GM12891 (cell line): ENCODE measurements at places on chromosomes 3 and 15.

GRCh38 chr15:38885471-38885952 is 320.9 kb upstream of the RASGRP1 start:
- no peak for DNase-seq

GRCh38 chr15:75167588-75168350 is 33.9 kb upstream of the C15orf39 start:
- no peak for DNase-seq

DNA sequence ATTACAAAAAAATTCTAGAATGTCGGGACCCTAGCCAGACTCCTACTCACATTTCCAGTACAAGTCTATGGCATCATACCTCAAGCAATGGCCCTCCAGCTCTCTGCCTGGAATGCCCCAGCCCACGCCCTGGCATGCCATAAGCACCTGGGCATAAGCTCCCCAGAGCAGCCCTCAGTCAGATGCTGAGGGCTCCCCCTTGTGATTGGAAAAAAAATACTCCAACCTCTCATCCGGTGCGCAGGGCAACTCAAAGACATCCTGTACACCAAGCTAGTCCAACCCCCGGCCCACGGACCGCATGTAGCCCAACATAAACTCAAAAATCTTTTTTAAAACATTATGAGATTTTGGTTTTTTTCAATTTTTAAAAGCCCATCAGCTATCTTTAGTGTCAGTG is 115.4 kb downstream of the NEK10 start:
- DNase-seq, result no peak

- DNase-seq, result no peak
These were observed 137.3 kb downstream of the KCNMB2 start for GRCh38 chr3:178673529-178673928.

DNA sequence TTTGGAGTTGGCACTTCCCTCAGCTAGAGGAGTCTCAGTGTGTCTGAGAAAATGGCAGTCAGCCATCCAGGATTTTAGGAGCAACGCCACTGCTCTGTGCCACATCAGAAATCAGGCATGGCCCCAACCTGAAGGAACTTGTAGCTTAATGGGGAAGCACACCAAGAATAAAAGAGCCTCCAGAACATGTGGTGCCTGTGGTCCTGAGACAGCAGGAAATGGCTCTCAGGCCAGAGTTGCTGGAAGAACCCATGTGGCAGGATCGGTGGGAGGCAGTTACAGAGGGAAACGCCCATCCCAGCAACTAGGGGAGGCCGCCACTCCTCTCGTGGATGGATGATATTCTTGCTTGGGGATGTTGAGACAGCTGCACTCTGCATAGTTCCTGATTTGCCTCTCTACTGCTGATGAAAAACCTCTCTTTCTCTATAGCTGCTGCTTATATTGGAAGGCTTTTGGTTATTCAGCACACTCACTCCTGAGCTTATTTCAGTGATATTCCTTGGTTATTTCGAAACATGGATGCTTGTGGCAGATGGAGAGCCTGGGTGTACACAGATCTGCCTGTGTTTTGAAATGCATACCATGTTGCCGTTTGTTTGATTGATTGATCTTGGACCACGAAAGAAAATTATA is 52.4 kb downstream of the KLHL25 start:
- DNase-seq, result no peak

DNA sequence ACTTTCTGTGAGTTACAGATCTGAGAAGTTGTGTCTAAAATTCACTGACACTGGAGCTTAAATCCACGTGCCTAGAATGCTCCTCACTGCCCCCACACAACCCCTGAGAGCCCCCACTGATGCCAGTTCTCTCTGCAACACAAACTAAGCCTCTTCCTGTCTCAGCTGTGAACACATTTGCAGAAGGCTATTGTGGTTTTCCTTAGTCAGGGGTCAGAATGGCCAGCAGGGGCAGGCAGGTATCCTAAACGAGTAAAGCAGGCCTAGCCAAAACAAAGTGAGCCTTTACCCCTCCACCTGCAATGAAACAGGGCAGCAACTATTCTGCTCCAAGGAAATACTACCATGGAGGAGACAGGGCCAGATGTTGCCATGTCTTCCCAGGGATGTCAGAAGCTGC is 78.6 kb downstream of the FHIT start:
- no peak for DNase-seq

DNA sequence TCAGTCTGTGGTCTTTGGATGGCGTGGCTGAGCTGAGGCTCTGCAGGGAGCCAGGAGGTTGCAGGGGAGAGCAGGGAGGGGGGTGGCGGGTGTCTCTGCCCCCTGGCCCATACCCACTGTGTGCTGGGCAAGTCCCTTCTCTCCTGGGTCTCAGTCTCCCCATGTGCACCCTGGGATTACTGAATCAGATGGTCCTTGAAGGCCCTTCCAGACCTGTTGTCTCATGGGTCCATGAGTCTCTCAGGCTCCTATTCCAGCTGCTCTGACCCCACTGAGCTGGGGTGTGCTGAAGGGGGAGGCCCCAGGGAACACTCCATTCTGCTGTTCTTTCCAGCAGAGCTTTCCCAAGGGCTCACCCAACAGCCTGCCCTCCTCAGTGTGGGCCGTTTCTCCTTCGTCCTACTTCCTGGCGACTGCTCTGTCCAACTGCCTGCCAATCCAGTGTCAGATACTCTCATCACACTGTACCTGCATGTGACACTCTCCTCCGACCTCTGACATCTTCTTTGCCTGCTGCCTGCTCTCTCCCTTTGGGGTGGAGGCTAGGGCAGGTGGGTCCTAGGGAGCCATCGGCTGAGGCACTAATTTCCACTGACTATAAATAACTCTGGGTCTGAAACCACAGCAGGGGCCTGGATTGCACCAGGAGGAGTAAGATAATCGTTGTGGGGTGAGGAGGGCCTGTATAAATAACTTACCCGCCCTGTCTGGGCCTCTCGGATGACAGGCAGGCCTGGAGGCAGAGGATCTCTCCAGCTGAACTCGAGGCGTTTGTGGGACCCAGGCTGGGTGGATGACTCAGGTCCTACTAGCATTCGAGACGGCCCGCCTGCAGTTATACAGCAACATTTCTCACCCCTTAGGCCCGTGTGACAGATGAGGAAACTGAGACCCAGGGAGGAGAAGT is 67.1 kb downstream of the ATP2B2 start:
- no peak for DNase-seq

DNA sequence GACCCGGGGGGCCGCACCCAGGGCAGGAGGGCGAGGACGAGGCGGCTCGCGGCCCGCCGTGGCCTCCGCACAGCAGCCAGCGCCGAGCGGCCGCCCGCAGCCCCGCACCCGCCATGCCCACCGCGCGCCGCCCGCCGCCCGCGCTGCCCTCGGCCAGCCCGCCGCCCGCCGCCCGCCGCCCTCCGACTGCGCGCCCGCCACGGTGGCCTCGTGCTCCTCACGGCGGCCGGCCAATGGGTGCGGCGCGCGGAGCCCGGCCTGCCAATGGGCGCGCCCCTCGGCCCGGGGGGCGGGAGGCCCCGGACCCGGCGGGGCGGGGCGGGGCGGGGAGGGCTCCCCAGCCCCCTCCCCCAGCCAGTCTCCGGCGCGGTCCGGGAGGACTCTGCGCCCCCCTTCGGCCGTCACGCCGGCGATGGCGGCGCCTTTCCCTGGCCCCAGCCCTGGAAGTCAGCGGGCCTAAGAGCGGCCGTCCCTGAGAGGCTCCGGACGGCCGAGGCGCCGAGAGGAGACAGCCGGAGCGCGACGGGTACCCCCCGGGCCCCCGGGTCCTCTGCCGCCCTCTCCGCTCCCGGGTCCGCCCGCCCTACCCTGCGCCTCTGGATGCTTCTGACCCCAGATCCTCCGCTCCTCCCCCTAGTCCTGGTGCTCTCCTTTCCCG is at the start of gene NT5DC2:
NT5DC2 (minus strand) TSS at position 235 of the 658 bp plus-strand sequence; CDS start at position 115, 120 bp downstream.
- DNase-seq, result peak; percentile 93

- no peak for DNase-seq
These were observed 41.7 kb upstream of the CAPN7 start for GRCh38 chr3:15164340-15164739.

GRCh38 chr15:96549136-96549535 is 218.6 kb downstream of the NR2F2 start:
- DNase-seq, result no peak

GRCh38 chr15:101326026-101326315 is 30.9 kb upstream of the SNRPA1 start:
- DNase-seq, result no peak
